ENCODE measurements at places on chromosomes 3 and 15.

- peak; percentile 53 for DNase-seq
Observed at GRCh38 chr15:43186003-43186353, 775 bp downstream of the CCNDBP1 start.

DNA sequence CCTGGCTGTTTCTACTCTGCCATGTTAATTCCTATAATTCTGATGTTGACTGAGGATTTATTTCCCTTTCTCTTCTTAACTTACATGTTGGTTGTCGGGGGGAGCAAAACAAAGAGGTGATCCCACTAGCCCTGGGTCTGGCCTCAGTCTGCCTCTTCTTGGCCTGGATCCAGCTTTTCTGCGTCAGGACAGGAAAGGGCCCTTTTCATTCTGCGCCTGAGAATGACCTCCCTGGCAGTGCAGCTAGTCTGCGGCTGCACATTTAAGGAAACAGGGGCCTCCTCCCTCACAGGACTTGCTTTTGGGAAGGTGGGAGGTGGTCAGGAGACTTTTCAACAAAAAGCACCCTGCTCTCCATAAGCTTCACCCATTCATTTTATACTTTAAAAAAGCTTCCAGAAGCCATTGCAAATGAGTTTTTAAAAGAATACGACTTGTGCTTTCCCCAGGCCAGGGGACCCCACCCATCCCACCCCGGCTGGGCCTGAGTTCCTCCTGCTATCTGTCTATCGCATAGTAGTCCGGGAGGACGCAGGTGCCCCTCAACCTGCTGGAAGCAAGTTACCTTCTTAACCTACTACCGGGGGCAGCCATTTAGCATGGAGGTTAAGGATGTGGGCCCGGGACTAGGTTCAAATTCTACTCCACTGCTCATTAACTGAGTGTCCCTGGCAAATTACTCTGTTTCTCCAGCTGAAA is 21.3 kb upstream of the EHD4 start:
- DNase-seq = no peak

GRCh38 chr15:66405615-66406014 is 18.9 kb downstream of the MAP2K1 start:
- DNase-seq = no peak

DNA sequence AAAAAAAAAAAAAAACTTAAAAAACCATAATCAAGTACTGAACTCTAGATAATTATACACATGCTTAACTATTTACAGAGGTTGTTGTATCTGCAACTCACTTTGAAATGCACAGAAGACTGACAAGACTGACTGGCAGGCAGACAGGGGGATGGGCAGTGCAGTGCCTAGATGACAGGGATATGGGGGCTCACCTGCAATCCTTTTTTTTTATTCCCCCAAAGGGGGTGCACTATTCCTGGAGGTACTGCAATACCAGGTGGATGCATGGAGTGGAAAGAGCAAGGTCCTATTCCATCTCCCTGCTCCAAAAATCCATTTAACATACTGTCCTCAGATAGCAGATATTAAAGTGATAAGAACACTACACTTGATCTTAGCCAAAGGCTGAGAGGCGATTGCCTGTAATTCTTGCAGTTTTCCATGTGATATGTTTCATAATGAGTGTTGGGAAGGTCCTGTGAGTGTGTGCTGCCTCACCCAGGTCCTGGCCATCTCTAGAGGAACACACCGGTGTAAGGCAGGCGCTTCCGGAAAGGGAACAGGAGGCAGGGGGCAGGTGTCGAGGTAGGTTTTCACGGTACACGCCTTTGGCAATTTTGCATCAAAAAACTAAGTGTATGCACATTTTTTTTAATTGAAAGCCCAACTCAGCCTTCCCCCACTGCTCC is 22.7 kb downstream of the SEC61A1 start:
- no peak for DNase-seq

GRCh38 chr3:132311841-132312240 is 5.4 kb upstream of the ACP3 start:
- DNase-seq = no peak

DNA sequence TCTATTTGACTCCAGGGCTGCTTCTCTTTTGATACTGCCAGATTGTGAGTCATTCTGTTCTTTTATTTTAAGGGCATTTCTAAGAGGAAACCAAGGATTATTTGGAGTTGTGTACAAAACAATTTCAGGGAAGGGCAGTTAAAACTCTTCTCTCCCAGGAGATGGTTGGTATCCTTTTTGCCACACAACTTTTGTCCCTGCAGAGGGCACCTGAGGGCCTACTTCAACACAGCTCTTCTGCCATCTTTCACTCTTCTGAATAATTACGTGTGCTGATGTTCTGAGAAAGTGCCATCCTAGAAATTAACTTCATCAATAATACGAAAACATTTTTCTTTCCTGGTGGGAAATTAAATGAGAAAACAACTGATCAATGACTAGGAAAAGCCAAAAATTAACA is 75.7 kb upstream of the GADL1 start:
- no peak for DNase-seq

DNA sequence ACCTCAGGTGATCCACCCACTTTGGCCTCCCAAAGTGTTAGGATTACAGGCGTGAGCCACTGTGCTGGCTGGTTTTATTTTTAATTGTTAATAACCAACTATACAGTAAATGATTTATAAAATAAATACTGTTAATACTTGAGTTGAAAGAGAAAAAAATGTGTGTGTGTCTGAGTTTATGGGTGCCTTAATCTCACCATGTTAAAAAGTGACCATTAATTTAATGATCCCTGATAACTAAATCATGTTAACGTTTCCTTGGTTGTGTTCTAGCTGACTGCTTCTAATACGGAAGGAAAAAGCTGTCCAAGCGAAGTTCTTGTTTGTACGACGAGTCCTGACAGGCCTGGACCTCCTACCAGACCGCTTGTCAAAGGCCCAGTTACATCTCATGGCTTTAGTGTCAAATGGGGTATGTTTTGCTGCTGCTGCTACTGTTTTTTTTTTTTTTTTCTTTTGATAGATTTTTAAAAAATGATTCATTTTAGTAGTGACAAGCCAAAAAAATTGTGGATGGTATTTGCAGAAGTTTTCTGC is 113.5 kb downstream of the GHSR start:
- no peak for DNase-seq

DNA sequence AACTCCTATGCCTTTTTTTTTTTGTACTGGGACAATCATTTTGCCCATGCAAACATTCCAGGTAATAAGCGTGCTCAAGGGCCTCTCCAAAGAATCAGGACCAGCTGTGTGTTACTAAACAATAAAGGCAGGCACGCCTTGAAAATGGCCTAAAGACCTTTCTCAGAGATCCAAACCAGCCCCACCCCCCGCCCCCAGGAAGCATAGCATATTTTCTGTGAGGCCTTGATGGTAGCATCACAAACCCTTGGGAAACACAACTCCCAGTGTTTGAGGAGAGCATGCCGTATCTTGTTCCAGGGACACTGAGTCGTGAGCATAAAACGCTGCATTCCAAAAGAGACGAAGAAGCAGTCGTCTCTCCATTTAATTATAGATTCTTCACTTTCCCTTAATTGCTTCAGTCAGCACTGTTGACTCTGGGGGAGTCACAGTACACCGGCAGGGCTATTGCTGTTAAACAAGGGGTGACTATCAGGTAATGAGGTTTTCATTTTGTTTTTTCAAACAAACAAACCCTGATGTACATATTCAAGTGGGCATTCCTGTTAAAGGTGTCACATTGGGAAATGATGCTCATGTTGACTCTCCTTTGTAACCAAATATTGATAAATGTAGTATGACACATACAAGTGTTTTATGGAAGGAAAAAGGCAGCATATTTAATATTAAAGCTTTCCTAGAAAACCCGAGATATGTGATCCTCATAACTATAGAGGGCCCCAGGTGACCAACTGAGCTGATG is 4.4 kb upstream of the TPM1 start:
- no peak for DNase-seq

Measured in hematopoietic multipotent progenitor cell treated with erythropoietin and hydrocortisone succinate and interleukin-3 and kit ligand, for 15 days (in vitro differentiated cells).